ENCODE measurements at places on chromosomes 7 and 10.

DNA sequence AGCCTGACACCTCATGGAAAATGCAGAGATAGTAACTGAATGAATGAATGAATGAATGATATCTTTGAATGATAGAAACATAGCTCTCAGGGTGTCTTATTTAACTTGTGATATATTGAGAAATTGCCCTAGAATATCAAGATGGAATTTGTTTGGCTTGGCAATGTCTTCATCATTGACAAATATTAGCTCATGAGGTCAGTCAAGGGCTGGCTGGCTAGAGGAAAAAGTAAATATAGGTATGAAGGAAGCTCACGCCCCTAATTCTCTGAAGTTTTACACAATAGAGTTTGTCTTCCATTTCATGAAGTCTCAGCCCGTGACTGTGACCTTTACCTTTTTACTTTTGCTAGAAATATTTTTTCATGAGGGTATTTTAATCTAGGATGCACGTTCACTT, 305.2 kb downstream of the ADARB2 start:
- DNase-seq, result no peak

GRCh38 chr7:99837649-99838361, 10.0 kb downstream of the CYP3A43 start:
- DNase-seq, result no peak

DNA sequence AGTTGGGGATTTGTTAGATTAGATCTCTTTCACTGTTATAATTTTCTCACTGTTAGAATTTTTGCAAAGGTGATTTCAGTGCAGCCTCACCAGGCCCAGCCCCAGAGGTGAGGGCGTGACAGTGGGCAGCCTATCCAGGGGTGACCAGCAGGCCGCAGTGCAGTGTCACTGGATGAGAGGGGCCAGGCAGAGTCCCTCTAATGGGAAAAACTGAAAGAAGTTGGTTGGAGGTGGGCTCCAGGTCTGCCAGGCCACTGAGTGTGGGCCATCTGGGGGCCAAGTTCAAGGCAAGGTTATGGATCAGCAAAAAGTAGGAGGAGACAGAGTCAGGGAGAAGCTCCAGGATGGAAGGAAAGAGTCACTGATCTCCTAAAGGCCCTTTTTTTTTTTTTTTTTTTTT, 90.5 kb upstream of the SDK1 start:
- DNase-seq, result no peak

DNA sequence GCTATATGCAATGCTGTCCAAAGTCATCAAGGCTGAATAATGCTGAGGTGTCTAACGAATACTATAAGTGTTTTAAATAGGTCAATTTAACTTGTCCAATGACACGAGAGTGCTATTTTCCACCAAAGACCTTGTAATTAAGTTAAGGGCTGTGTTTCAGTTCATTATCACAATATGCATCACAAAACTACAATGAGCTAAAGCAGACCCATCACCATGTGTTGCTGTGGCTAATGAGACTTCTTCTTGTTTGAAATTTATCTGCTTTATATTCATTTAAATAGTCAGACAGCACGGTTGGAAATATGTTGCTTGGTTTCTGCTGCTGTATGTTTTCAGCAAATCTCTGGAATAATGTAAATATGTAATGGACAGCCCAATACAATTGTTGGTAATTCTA, 292.5 kb upstream of the VSTM2A start:
- DNase-seq, result no peak

GRCh38 chr7:43625453-43625852, 42.5 kb downstream of the STK17A start:
- DNase-seq, result no peak

GRCh38 chr7:156148995-156149394, 336.7 kb upstream of the SHH start:
- DNase-seq, result no peak

DNA sequence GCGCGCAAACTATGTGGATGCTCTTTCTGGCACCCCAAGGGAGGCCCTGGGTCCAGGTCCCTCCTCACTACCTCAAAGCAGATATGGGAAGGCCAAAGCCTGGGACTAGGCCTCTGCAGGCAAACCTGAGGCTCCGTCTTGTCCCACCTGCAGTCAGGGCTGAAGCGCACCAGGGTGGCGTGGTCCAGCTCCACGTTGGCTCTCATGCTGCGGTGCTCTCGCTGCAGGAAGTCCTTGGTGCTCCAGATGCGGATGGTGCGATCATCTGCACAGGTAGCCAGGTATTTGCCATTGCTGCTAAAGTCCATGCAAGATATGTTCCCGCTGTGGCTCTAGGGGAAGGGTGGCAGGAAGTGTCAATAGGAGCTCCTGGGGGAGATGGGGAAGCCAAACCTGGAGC, 4.6 kb downstream of the TBL2 start:
- DNase-seq, result no peak

DNA sequence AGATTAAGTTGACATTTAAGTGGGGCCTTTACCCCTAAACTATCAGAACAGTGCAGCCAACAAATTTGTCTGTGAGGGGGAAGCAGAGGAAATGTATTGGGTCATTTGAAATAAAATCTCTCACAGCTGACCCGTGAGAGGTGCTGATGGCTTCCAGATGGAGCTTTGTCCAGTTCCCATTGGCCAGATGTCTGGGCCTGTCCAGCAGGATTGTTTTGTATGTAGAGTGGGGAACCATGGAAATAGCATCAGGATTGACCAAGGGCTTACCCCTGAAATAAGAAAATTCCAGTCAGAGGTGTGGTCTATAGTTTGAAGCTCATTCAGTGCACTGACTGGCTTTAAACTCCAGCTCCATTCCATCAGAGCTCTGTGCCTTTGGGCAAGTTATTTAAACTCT, 50.6 kb downstream of the INHBA start:
- DNase-seq, result no peak

- no peak for DNase-seq
These were observed 267.0 kb downstream of the FRMD4A start for GRCh38 chr10:14063531-14064285.

DNA sequence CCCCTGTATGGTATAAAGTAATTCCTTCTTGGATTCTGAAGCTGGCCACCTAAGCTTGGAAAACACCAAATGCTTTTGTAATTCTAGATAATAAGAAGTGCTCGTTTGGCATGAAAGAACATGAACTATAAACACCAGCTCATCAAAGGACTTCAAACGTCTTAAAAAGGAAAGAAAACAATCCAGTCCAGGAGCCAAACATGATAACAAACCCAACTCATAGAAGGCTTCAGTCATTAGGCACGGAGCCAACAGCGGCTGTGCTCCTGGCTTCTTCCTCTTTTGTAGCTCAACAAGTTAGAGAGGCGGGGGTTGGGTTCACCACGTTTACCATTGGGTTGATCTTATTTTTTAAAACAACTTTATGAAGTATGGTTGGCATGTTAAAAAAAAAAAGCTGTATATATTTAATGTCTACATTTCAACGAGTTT, 56.4 kb upstream of the ECHDC3 start:
- DNase-seq, result no peak

DNA sequence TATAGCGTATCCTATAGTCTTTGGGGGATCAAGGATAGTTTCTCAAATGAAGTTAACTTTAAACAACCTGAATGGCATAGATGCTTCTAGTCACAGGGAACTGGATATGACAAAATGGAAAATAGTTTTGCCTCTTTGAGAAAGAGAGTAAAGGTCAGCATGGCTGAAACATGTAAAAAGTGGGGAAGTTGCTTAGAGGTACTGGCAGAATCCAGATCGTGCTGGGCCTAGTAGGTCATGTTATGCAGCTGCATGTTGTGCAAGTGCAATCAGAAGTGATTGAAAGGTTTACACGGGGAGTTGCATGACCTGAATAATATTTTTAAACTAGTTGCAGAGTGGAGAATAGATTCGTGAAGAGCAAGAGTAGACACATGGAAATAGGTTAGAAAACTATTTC, 201.1 kb upstream of the HDAC9 start:
- no peak for DNase-seq
